HepG2 (cell line): ENCODE measurements at places on chromosomes 5 and 9. TPM values are rescaled to one million over a fixed set of nuclear protein-coding genes. Genes with fewer than 3 reads are reported as not detected.

DNA sequence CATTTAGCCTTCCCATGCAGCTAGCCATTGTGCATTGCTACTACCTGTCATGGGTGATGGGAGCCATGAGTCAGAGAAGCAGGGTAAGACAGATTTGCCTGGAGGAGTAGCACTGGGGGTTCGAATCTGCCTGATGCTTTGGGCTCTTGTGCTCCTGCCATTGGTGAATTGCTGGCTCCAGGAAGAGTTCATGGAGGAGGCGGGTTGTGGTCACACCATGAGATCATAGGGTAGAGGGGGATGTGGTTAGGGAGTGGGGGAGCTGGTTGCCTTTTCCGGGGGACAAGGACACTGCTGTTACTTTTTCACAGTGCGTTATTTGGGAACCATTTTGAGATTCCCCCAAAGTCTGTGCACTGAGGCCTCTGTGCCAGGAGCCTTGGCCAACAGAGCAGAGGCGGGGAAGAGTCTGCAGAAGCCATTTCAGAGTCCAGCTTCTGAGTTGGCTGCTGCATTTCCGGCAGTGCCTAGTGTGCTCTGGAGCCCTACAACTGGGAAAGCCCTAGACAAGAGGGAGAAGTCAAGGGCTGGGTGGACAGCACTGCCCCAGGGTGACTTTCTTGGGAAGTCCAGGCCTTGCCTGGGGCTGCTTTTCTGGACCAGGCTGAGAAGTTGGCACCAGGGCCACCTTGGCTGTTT lies 6.2 kb downstream of the ANGPTL2 start:
- DNase-seq, result no peak

DNA sequence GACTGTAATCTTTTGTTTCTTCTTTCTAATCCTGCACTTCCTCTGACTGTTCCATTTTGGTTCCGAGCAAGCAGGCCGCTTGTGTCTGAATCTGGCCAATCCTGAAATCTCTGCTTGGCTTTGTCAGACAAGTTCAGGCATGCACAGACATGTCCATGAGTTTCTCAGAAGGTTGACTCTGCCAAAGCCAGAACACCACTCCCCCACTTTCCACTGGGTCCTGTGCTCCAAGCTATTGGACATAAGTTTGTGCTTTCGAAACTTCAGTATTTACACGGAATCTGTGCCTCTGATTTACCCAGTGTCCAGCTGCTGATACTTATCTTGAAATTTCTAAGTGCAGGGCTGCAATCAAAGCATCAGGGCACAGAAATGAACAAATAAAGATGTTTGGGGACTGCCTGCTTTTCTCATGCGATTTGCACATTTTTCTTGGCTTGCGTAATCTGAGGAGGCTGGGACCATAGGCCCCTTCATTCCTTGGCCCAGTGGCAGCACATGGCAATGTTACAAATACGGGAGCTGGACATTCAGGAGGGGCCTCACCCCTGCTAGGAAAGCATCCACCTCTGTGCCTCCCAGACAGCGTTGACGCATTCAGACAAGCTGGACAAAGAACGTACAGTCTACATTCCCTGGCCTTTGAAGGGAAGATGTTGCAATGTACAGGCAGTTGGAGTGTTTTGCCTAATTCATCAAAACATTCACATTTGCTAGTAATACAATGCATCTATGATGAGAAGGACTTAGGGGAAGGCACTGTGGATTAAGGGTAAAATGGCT lies 209.2 kb upstream of the PAPPA start:
- DNase-seq, result peak; percentile 99

- DNase-seq, result no peak
Observed at GRCh38 chr5:67731886-67732285, 483.7 kb upstream of the PIK3R1 start.

GRCh38 chr9:94286116-94286515 lies 27.0 kb downstream of the ZNF169 start:
- DNase-seq, result no peak

- peak; percentile 24 for DNase-seq
Observed at GRCh38 chr5:69078921-69079540, 14.8 kb upstream of the SLC30A5 start.

MVB12B gene
- total RNA-seq, result 26.0 and 30.1 TPM in 2 replicates

DNA sequence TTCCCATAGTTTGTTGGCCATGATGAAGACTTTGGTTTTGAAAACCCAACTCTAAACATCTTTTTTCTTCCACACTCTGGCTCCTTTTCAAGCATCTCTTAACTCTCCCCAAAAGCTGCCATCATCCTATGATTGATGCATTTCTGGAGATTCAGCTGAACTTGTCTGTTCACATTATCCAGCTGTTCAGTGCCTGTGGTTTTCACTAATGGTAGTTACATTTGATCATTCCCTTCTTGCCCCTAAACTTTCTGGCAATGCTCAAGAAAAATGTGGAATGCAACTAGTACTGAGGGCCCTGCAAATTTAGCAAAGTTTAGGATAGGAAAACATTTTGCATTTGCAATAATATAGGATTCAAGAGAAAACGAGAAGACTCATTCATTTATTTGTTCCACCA lies 267.5 kb downstream of the ENC1 start:
- DNase-seq, result no peak

SELENOP gene
- 1,596 and 1,895 TPM in 2 replicates for total RNA-seq

CER1 gene
- not detected in 2 replicates for total RNA-seq
